Adrenal gland (tissue), 19 donors: ENCODE measurements at places on chromosomes 5 and 9.

DNA sequence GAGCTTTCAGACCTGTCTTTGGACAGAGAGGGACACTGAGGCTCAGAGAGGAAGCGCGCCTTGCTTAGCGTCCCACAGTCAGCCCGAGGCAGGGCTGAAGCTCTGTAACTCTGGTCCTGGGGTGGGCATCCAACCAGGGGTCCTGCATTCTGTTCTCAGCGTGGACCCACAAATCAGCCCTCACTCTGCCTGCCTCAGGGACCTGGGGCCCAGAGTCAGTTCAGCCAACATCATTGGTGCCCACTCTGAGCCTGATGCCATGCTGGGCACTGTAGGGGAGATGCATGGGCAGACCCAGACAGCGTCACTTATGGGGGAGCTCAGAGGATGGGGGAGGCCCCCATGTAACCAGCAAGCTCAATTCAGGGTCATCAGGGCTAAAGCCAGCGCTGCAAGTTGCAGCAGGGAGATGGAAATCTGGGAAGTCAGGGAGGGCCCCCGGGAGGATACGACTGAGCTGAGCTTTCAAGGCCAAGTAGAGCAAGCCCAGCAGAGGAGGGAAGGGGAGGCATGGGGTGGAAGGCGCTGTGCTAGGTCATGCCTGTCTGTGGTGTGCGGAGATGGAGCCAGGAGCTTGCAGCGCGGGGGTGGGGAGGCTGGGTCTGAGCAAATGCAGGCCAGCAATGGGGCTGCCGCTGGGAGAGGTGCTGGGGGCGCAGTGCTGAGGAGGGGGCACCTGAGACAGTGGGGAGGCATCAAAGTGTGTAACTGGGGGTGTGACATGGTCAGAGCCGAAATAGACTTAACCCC is 21.1 kb downstream of the CORO2A start:
- DNase-seq = no peak

- DNase-seq = no peak
Observed at GRCh38 chr9:7788772-7789171, 10.8 kb downstream of the DMAC1 start.

GRCh38 chr5:159458217-159458711 is 128.0 kb upstream of the IL12B start:
- no peak for DNase-seq

DNA sequence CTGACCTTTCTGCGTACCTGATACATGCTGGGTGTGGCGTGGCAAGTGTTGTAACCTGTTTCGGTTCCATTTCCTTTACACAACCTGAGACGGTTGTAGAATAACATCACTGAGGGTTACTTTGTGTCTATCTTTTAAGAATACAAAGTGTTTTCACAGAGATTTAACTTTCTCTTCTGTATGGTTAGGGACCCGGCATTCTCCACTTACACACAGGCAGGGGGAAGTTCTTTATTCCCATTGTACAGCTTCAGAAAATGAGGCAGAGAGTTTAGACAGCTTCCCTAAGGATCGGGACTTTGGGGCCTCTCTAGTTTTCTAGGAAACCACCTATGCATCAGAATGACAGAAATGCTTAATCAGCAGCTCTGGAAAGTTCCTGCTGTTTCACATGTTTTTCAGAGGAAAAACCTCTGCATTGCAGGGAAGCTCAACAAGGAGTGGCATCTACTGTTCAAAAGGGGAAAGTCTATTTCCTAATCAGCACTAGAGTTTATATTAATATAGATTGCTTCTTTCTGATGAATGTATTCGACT is 41.3 kb downstream of the CAST start:
- no peak for DNase-seq

- no peak for DNase-seq
Observed at GRCh38 chr5:136070486-136071285, 41.9 kb downstream of the TGFBI start.

DNA sequence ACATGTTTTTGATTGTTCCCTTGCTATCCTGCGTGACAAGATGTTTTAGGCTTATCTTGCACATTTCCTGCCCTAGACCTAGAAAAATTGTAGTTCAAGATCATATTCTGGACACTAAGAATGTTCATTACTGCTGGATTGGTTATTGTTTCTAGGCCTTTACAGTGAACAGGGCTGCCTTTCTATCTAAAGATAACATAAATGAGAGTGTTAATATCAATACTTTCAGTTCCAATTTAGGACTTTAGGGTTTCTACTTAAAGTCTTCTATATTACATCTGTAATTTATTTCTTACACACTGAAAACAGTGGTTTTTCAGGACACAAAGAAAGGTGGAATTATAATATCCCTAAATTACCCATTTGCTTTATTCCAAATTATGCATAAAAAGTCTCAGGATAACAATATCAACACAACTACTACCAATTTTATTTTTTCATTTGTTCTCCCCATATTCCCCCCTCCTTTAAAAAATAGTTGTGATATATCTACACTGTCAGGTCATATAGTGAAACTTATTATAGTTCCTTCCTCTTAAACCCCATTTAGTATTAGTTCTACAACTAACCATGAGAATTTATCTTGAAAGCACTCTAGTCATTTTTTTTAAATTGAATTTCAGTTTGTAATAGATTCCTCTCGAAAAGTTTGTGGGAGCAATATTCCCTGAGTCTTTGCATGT is 293.9 kb upstream of the RIOK2 start:
- no peak for DNase-seq

DNA sequence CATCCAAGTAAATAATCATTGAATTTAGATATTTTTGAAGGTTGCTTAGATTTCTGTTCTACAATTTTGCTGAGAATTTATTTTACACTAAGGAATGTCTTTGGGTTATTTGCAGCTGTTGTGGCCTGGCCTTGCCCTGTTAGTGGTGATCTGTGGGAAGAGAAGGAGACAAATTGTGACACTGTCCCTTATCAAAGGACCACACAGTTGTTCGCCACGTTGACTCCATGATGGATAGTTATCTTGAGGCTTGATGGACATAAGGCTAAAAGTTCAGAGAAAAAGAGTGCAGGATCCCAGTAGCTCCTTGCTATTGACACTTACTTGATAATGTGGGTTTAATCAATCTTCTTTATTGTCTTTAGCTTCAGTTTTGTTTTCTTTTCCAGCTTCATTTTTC is 186.6 kb upstream of the MEF2C start:
- DNase-seq = no peak

GRCh38 chr5:115480900-115481299 is 63.7 kb downstream of the FEM1C start:
- no peak for DNase-seq

GRCh38 chr5:177310757-177311391 is 824 bp downstream of the MXD3 start:
- DNase-seq = no peak

- no peak for DNase-seq
Observed at GRCh38 chr5:101531026-101531425, 627.9 kb upstream of the ST8SIA4 start.

DNA sequence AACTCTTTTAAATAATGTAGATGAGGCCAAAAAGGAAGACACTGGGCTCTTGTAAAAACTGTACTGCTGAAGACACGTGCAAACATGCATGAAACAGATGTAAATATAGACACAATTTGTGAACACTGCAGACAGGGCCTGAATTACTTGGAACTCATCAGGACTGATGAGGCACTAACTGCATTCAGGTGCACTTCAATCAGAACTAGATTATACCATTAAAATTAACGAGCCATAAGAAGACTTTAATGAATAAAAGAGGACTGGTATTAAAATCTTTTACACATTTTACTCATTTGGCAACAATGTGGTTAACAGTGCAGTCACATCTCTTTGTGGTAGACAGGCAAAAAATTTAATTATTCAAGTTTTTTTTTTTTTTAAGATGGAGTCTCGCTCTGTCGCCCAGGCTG is 13.4 kb upstream of the ZCCHC9 start:
- DNase-seq = no peak

- DNase-seq = no peak
Observed at GRCh38 chr5:91118796-91119195, 264.3 kb downstream of the ARRDC3 start.

DNA sequence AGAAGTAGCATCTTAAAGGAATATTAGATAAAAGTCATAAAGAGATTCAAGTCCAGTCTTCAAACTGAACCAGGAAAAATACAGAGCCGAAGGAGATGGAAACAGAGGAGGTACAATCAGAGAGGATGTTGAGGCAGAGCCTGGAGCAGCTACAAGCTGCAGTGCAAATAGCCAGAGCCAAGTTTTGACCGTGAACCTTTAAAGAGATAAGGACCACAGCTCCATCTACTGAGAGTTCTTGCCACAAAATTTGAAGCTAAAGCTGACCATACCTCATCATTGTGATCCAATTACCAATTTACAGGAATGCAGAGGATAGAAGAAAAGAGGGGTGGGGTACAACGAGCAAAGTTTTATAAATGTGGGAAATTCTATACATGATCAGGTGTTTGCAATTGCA is 10.4 kb upstream of the DEPDC1B start:
- no peak for DNase-seq

- no peak for DNase-seq
Observed at GRCh38 chr9:129163753-129164152, 14.3 kb downstream of the IER5L start.

GRCh38 chr5:163252950-163253349 is 184.4 kb upstream of the CCNG1 start:
- DNase-seq = no peak

DNA sequence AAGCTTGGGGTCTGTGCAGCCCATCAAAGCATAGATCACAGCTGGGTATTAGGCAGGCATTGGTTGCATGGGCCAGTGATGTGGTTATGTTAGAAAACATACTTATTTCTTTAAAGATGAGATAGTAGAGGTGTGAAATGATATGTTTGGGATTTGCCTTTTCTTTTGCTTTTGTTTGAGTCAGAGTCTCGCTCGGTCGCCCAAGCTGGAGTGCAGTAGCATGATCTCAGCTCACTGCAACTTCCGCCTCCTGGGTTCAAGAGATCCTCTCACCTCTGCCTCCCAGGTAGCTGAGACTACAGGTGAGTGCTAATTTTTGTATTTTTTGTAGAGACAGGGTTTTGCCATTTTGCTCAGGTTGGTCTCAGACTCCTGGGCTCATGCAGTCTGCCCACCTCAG is 84.8 kb downstream of the PDE6A start:
- no peak for DNase-seq

- DNase-seq = no peak
Observed at GRCh38 chr9:135729480-135729879, 27.5 kb downstream of the KCNT1 start.

- DNase-seq = no peak
Observed at GRCh38 chr5:37121465-37121864, 127.7 kb downstream of the CPLANE1 start.

DNA sequence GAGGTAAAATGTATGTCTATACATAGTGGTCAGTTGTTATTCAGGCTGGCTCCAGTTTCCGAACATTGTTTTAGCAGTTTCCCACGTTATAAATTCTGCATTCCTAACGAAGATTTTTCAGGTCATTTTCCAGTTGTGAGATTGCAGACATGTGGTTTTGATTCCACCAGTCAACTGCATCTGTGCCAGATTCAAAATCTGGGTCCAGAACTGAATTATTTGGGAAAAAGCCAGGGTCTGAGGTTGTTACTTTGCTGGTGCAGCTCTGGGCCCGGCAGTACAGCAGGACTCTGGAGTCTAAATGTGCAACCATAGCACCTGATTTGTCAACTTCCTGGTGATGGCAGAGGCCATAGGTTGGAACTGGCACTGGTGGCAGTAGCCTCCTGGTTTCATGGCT is 105.7 kb upstream of the MEGF10 start:
- DNase-seq = no peak

- DNase-seq = no peak
Observed at GRCh38 chr5:45799388-45799787, 103.2 kb upstream of the HCN1 start.

DNA sequence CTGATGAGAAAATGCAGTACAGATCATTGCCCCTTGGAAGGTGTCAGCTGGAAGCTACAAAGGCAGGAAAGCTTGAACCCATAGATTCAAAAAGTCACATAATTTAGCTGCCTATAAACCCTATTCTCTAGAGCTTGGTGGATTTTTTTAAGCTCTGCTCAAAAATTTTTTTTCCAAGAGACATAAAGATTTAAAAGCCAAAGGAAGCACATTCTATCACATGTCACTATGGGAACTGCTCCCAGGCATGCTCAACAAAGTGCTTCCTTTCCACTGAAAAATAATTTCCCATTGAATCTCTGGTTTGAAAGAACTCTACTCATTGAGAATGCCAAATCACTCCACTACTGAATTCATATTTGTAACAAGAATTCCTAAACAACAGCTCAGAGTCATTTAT is 419.8 kb downstream of the CETN3 start:
- DNase-seq = no peak

- DNase-seq = no peak
Observed at GRCh38 chr5:124941051-124942049, 194.9 kb upstream of the ZNF608 start.

GRCh38 chr9:90012949-90013348 is 408.1 kb downstream of the GADD45G start:
- no peak for DNase-seq

- DNase-seq = no peak
Observed at GRCh38 chr9:24333629-24334028, 212.1 kb downstream of the IZUMO3 start.

- DNase-seq = no peak
Observed at GRCh38 chr5:157214861-157215513, 34.3 kb downstream of the ITK start.

DNA sequence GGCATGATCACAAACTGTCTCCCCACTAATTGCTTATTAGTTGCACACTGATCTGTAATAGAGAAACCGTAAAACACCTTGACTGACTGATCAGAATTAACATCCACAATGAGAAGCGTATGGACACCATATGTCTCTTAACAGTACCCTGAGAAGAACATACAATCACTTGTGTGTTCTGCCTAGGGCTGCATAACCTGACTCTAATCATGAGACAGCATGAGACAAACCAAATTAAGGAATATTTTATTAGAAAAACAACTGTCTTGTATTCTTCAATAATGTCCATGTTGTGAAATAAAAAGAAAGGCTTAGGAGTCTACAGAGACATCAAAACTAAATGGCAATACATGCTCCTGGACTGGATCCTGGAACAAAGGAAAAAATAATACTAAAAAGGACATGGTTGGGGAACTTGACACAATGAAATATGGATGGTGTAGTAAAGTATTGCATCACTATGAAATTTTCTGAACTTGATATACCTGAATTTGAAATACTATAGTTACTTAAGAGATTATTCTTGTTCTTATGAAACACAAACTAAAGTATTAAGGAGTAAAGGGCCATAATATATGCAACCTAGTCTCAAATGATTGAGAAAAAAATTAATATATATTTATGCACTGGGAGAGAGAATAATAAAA is 162.1 kb downstream of the CWC27 start:
- DNase-seq = no peak

DNA sequence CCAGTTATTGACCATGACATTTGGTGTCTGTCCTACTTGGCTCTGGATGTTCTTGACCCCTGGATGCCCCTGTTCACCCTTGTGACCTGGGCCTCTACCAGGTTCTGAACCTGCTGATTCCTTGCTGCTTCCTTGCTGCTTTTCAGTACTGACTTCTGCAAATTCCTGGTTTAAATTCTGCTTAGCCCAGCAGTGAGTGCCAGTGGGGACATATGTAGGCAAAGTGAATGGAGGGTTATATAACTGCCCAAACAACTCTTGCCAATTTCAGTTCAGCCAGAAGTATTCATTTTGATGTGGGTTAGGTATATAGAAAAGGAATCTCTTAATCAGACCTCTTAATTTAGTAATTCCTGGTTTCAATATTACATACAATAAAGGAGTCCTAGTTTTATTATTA is 220.6 kb downstream of the TAF11L14 start:
- DNase-seq = no peak
